ENCODE measurements at places on chromosomes 2 and 18.

DNA sequence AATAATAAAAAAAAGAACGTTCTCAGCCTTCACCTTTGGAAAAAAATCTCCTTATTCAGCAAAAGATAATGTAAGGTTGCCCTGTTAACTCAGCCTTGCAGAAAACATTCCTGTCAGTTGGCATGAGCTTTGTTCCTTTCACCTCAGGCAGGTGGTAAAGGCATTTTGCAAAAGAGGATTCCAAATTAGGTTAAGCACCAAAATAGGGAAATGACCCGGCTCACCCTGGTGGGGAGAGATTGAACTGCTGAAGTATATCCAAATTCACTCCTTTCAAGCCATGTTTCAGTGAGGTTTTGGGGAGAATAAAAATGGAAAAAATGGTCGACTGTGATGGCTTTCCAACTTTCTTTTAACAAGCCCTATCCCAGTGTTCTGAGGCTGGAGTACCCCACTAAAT is 1988.8 kb upstream of the PIK3C3 start:
- DNase-seq = no peak

- no peak for DNase-seq
Observed at GRCh38 chr2:944693-945092, 6.0 kb upstream of the SNTG2 start.

- DNase-seq = peak; percentile 76
Observed at GRCh38 chr2:3665886-3666612, 8.0 kb downstream of the ALLC start.

DNA sequence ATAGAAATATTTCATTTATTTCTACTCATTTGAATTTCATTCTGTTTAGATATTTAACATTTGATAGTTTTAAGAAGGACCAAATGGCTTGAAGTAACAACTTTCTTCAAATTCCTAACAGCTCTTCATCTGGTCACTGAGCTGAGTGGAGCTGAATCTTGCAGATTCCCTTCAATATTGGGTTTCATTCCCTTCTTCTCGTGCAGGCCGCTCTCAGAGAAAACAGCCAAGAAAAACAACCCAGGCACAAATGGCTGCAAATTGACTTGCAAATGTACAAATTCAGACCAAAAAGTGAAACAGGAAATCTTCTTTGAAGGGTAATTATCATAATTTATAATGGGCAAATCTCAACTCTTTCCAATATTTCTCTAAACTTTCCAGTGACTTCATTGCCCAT is 30.3 kb upstream of the GCG start:
- no peak for DNase-seq

DNA sequence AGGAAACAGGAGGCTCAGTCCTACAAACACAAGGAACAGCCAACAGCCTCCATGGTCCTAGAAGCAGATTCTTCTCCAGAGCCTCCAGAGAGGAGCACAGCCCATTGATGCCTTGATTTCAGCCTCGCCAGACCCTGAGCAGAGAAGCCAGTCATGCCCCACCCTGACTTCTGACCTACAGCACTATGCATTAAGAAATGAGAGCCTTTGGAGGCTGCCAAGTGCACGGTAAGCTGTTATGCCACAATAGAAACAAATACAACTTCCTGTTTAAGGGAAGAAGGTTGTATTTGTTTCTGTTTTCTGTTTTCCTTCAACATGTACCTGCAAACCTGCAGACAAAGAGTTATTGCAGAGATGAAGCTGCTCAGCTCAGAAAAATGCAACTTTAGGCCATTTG is 181.3 kb upstream of the AGAP1 start:
- DNase-seq = no peak

Data from HepG2 (cell line).